NCI-H748 treated with DMSO at 0.1 percent for 48 hours (cell line): ENCODE measurements at places on chromosomes 3 and 15.

DNA sequence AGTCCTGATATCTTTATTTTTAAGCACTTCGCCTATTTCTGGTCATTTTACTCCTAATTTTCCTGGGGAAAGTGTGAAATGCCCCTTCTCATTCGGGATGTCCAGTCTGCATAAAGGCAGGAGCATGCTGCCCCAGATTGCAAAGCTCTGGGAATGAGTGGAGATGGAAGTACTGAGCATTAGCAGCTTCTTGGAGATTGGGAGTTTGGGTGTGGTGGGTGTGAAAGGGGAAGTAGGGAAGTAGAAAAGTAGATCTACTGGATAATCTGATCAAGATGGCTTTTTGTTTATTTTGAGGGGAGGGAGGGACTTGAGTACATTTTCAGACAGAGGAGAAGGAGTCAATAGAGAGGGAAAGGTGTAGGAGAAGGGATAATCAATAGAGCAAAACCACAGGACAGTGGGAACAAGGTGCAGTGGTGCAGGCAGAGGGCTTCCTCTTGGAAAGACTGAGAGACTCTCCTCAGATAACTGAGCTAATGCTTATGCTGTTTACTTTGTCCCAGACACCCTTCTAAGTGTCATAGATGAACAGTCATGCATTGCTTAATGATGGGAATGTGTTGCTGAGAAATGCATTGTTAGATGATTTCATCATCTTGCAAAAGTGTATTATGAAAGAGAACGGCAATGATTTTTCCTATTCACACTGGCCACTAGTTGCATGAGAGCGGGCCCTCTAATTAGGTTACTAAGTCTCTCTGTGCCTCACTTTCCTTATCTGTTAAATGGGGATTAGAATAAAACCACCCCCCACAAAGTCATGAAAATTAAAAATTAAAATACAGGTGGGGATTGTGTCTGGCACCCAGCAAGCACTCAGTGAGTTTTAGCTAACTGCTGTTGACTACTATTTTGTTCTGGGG lies 45.5 kb downstream of the PHLDB2 start:
- DNase-seq, result no peak

DNA sequence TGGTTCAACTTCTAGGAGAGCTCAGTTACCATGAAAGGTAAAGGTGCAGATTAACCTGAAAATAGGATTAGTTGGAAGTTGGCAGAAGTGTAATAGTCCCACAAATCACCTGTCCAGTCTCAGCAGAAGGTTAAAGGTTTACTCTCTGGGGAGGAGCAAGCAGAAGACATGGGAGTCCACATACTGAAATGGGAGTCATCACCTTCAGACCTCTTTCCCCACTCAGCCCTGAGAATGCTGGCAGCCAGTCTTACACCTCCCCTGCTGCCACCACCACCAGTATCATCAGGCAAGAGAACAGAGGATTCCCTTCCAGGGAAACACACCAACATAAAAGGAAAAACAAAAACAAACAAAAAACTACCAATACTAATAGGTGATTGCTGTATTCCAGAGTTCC lies 13.8 kb upstream of the PLA2G4D start:
- no peak for DNase-seq

DNA sequence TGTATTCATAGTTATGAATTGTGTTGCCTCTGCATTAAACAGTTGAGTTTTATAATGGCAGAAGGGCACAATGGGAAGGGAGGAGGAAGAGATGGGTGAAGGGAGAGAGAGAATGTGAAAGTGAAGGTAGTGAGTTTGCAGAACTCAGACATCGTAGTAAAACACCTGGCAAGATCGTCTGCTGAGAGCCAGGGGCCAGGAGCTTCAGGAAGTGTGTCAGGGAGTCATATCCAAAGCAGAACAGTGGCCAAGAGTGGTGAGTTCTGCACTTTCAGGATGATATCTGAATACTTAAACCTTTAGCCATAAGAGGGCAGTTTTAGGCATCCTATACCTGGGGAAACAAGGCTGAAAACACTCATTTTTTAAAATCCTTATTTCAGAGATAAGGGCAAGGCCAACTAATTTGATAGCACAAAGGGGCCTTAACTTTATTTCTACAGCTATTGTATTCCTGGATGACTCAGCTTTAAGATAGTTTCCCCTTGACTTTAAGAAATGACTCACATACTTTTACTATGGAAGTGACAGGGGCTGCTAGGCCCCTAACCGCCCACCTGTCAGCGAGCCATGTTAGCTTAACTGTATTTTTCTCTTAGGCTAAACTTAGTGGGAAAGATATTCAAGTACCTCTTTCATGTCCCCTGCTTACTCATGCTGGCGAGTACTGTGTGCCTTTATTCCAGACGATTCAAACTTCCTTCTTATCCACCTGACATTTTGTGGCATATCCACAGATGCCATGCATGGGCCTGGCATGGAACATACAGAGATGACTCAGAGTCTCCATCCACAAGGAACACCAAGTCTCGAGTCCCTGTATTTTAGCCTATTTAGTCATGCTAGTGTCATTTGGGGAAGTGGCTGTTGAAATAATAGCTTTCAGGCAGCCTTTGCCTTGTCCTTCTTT lies 53.9 kb downstream of the RLBP1 start:
- DNase-seq, result no peak

- DNase-seq, result no peak
Measured at GRCh38 chr3:127994011-127994410, 58.2 kb upstream of the SEC61A1 start.

GRCh38 chr3:70565861-70566260 lies 253.4 kb upstream of the MDFIC2 start:
- no peak for DNase-seq
